ENCODE measurements at places on chromosomes 12 and 14.

GRCh38 chr12:21502164-21502496 is 541 bp downstream of the GOLT1B start:
- peak; percentile 18 for DNase-seq

DNA sequence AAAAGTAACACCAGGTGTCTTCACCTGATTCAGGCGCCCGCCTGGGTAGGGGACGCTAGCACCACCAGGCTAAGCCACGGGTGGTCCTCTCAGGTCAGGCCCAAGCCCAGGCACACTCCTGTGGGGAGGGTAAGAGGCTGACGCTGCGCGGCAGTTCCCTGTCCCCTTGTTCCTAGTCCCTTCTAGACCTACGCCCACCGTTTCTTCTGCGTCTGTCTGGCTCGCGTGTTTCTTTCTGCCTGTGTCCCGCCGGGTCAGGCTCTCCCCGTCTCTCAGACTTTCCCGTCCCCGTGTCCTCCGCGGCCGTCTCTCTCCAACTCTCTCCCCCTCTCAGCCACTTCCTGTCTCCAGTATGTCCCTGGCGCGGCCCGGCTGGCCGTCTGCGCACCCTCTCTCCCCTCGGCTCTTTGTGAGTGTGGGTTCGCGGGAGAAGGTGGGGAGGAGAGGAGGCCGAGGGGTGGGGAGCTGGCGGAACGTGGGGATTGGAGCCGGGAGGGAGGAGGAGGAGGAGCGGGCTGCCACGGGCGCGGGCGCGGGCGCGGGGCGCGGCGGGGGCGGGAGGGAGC is 3.1 kb upstream of the TNS2 start:
- DNase-seq: no peak

DNA sequence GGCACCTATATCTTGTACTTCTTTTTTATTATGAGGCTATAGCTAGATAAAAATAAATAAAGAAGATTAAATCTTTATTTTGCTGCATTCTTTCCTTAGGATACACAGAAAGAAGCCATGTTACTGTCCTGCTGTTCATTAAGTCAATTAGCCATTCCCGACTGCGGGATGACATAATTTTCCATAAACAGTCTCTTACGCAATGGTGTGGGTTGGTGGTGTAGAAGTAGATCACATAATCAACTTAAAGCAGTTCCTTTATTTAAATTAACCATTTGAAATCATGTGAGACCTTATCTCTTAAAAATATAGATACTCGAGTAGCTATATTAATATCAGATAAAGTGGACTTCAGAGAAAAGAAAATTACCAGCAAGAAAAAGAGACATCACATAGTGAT is 40.2 kb downstream of the TAOK3 start:
- DNase-seq: no peak

- no peak for DNase-seq
Observed at GRCh38 chr14:35829449-35829848, 3.3 kb downstream of the BRMS1L start.

DNA sequence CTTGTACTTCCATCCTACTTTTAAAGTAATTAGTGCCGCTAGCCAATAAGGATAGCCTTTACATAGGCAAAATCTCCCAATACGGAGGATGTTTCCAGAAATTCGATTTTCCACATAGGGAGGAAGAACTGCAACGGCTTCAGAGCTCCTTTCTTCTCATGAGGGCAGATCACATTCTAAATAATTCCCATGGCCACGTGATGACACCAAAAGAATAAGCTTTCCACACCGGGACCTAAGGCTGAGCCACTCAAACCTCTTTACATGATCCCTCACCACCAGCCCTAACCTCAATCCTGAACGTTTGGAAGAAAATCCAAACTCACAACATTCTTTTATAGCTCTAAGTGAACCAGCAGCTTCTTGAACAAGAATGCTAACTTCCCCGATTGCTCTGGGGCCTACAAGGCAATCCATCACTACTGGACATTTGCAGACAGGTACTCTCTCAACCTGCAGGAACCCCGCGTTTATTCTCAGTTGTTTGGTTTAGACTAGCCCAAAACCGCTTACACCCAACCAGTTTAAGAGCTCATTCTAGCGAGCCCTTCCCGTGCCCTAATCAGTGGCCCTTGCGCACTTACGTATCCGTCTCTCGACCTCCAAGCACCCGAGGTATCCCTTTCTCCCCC is 884 bp downstream of the CAPRIN2 start:
- no peak for DNase-seq

GRCh38 chr12:107439026-107439738 is 246.4 kb upstream of the PWP1 start:
- no peak for DNase-seq

DNA sequence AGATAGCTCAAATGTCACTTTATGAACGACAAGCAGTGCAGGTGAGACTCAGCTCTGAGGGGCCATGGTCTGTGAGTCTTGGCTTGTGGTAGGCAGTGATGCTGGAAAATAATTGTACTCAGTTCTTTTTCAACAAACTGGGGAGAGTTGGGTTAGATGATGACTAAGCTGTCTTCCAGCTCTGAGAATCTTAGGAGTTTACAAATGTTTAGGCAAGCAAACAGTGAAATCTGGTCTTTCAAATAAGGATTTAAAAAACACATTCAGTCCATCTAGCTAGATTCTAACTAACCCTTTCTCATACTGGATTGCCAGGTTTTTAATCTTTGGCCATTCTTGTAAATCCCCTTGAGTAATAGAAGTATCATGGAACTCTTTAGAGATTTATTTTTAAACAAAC is 3.4 kb downstream of the PHC1 start:
- no peak for DNase-seq

- peak; percentile 36 for DNase-seq
Observed at GRCh38 chr12:123983822-123984485, 10.9 kb downstream of the ZNF664 start.

GRCh38 chr12:50925920-50926319 is 26.4 kb upstream of the HIGD1C start:
- DNase-seq: no peak

DNA sequence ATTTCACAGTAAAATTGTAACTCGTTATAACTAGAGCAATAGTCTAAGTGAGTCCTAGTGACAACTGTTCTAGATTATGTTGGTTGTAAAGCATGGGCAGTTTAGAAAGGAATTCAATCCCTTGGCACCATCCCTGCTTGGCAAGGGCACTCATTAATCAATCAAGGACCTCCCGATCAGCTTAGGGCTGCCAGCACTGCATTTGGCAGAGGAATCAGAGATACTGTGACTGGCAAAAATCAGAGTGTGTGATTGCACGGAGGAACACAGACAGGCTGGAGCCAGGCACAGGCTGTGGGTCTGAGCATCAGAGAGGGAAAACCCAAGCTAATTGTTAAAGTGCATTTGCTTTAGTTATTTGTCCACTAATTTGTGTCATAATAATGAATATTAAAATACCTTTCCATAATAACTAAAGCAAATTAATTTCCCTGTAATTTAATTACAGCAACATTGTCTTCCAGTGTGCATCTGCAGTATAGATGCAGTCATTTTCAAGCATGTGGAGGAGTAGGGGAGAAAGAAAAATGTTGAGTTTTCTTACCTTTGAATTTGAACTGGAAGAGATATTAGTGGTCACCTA is 3.2 kb upstream of the EGLN3 start:
- no peak for DNase-seq

DNA sequence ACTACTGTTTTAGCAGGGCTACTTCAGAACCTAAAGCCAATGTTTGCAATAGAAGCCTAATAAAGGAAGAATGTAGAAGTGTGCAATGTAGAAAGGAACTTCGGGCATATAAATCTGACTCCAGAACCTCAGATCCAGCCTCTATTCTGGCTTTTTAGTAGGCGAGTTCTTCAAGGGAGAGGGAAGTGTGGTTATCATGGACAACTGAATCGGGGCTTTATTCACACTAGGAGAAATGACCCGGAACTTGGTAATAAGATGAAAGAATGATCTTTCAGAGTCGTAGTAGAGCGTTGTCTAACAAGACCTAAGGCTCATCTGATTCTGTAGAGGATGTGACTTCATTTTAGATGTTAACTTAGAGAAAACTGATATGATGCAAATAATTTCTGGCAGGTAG is 72.9 kb downstream of the CRADD start:
- DNase-seq: no peak

DNA sequence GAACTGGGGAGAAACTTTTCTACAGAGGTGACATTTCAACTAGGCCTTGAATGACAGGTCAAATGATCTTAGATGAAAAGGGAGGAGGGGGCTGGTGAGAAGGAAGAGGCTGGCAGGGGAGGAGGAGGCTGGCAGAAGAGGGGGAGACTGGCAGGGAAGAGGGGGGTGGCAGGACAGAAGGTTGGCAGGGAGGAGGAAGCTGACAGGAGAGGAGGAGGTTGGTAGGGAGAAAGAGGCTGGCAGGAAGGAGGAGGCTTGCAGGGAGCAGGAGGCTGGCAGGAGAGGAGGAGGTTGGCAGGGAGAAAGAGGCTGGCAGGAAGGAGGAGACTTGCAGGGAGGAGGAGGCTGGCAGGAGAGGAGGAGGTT is 63.4 kb upstream of the PPP4R3A start:
- no peak for DNase-seq

- DNase-seq: no peak
Observed at GRCh38 chr12:123757561-123757960, 4.5 kb upstream of the DNAH10 start.

DNA sequence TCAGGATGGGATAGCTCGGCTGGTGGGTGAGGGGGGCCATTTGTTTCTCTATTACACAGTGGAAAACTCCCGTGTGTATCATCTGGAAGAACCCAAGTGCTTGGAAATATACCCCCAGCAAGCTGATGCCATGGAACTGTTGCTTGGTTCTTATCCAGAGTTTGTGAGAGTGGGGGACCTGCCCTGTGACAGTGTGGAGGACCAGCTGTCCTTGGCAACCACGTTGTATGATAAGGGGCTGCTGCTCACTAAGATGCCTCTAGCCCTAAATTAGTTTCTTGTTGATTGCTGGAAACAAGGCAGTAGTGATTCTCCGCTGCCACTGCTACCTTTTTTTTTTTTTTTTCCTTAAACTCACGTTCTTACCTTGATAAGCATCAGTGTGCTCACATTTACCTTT is 1.9 kb downstream of the RIOX1 start:
- no peak for DNase-seq

DNA sequence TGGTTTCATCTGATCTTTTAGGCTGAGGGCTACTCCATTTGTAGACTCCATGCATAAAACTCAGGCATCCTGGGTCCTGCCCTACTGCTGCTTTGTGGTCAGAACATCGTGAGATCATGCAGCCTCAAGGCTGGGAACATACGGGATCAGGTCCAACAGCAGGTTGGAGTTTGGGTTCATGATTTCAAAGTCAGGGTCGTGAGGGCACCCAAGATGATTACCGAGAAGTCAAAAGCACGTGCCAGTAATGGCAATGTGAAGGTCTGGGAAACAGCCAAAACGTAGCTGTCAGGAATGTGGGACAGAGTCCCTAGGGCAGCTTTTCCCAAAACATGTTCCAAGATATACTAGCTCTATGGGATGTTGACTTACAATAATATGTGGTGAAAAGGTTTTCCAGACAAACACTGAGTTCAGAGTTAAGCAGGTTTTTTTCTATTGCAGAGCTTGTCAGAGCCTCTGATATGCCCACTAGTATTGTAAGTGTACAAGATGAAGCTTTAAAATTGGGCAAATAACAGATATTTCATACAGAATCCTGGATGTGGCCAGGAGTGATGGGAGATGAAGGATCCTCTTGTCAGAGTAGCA is 130.3 kb upstream of the DNM1L start:
- DNase-seq: no peak

GRCh38 chr12:112285600-112286401 is 96.4 kb downstream of the HECTD4 start:
- no peak for DNase-seq

DNA sequence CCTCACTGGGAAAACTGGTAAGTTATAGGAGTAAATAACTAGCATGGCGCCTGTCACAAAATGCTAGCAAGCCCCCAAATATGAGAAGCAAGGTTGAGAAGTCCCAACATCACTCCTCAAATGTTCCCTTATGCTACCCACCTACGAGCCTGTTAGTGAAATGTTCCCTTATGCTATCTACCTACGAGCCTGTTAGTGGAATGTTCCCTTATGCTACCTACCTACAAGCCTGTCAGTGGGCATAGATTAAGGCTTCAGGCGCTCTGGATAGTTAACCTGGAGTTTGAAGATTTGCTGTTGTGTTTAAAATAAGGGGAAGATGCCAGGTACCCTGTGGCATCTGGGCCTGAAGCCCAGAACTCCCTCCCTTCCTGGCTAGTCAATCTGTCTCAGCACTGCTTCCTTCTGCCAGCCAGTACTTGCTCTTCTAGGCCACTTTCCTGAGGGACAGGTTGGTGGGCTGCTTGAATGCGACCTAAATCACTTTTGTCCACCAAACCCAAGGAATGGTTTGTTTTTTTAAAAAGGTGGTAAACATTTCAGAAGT is 67.1 kb upstream of the SINHCAF start:
- DNase-seq: no peak

DNA sequence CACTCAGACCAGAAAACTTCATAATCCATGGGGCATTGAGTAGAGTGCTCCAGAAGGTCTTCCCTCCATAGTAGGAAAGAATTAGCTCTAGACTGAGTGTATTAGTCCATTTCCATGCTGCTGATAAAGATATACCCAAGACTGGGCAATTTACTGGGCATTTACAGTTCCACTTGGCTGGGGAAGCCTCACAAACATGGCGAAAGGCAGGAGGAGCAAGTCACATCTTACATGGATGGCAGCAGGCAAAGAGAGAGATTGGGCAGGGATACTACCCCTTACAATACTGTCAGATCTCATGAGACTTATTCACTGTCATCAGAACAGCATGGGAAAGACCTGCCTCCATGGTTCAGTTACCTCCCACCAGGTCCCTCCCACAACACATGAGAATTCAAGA is 300.6 kb upstream of the TMEM132C start:
- no peak for DNase-seq

DNA sequence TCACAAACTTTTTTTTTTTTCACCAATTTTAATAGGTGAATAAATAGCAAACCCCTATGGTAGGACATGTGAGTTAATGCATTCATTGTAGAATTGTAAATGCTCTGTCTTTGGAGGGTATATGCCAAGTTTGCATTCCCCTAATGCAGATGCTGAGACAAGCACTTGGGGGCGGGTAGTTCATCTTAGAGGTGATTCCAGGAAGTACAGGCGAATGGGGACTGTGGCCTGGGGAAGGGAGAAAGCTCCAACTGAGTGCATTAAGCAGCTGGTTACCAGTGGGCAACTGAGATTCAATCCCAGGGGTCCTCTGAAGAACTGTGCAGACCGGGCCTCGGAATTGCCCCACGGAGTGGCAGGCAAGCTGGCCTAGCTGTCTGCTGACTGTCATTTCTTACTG is 107.6 kb downstream of the ZNF664 start:
- no peak for DNase-seq

- no peak for DNase-seq
Observed at GRCh38 chr12:49413010-49413409, 45.7 kb downstream of the SPATS2 start.
